ENCODE measurements at places on chromosomes 1 and 21.

DNA sequence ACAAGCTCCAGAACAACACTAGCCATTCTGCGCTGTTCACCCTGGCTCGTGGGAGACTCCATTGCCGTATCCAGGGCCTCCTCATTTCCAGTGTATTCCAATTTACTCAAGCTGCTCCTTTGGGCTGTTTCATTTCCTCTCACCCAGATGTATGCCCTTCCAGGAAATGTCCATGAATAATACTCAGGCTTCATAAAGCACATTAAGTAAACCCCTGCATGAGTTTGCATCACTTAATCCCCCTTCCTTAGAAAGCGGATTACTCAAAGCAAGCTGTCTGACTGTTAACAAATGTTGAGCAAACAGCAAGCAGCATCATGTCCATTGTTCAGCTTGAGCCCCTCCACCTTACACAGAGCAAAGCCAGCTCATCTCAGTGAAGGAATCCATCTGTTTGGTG lies 403.6 kb upstream of the PBX1 start:
- no peak for DNase-seq
- H3K36me3 ChIP-seq: no peaks in the 10 kb centered on the region
- no peak overlapping the region for H3K4me3 ChIP-seq
- H3K27me3 ChIP-seq: no peaks in the 10 kb centered on the region
- no peak overlapping the region for H3K27ac ChIP-seq

GRCh38 chr1:43868741-43869067 lies 64.9 kb upstream of the ARTN start:
- peaks cover 5% of the 10 kb centered on the region for H3K4me1 ChIP-seq
- H3K36me3 ChIP-seq: no peaks in the 10 kb centered on the region
- no peaks in the 10 kb centered on the region for H3K27me3 ChIP-seq
- H3K27ac ChIP-seq: no peak overlapping the region

DNA sequence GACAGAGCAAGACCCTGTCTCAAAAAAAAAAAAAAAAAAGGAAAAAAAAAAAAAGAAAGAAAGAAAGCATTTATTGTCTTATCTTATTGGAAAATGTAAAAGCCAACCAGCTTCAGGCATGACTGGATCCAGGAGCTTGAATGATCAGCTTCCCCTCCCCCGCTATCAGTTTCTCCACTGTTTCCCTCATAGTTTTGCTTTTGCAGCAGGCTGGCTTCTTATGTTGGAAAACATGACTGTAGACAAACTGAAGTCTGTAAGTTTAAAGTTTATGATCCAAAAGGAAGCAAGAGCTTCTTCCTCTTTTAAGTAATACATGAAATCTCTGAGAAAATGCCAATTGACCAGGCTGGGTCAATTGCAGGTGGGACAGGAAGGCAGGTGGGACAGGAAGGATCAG lies 52.2 kb downstream of the FHAD1 start:
- DNase-seq: no peak
- no peaks in the 10 kb centered on the region for H3K27me3 ChIP-seq
- no peaks in the 10 kb centered on the region for H3K36me3 ChIP-seq
- H3K4me3 ChIP-seq: no peak overlapping the region
- no peak overlapping the region for H3K27ac ChIP-seq

DNA sequence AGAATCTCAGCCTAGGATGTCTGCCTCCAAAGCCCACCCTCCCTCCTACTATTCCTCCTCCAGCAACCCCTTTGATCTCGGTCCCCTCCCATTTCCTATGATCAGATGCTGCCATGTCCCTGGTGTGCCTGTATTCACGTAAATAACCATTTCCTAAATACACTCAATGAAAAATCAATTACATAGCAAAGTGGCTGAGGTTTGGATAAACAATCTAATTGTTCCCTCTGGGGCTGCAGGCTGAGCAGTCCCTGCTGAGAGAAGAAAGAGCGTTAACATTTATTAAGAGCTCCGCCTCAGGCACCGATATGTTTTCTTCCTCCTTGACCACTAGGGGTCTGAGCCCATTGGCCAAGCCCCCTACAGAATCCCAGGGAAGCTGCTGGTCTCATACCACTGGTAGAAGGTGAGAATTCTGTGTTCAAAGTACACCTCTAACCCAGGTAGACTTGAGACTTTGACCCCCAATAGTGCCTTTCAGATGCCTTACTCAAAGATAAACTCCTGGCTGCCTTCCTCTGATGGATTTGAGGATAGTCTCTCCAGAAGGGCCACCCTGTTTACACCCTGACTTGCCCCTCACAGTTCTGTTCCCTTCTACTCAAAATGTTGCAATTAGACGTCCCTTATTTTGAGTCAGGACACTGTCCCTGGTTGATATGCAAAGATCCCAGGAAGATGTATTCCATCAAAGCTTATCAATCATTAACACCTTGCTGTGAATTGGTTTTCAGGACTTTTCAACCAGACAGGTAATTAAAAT lies 33.9 kb upstream of the CAMK1G start:
- no peak overlapping the region for H3K27ac ChIP-seq
- H3K4me1 ChIP-seq: no peaks in the 10 kb centered on the region
- no peaks in the 10 kb centered on the region for H3K27me3 ChIP-seq
- H3K36me3 ChIP-seq: no peaks in the 10 kb centered on the region
- no peak for DNase-seq
- H3K4me3 ChIP-seq: no peak overlapping the region

GRCh38 chr21:26961698-26962097 lies 5.2 kb downstream of the ADAMTS5 start:
- H3K4me3 ChIP-seq: no peak overlapping the region
- H3K4me1 ChIP-seq: no peaks in the 10 kb centered on the region
- no peak overlapping the region for H3K27ac ChIP-seq
- H3K27me3 ChIP-seq: no peaks in the 10 kb centered on the region

- H3K4me3 ChIP-seq: no peak overlapping the region
- H3K36me3 ChIP-seq: no peaks in the 10 kb centered on the region
- no peaks in the 10 kb centered on the region for H3K4me1 ChIP-seq
- no peaks in the 10 kb centered on the region for H3K27me3 ChIP-seq
- no peak for DNase-seq
- no peak overlapping the region for H3K27ac ChIP-seq
Measured at GRCh38 chr1:227996187-227996950, 10.4 kb upstream of the WNT3A start.

DNA sequence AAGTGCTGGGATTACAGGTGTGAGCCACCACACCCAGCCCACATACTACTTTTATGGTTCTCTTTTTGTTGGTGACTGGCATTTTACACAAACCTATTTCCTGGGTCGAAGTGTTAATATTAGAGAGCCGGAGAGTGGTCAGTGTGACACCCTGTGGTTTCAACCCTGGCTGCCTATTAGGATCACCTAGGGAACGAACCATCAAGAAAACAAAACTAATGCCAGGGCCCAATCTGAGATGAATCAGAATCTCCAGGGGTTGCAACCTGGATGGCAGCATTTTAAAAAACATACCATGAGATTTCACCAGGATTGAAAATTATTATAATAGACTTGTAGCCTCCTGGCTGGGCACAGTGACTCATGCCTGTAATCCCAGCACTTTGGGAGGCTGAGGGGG lies 6.1 kb downstream of the MRPS21 start:
- H3K4me3 ChIP-seq: no peak overlapping the region
- peaks cover under 1% of the 10 kb centered on the region for H3K4me1 ChIP-seq
- H3K36me3 ChIP-seq: peaks cover 57% of the 10 kb centered on the region
- H3K27me3 ChIP-seq: no peaks in the 10 kb centered on the region

DNA sequence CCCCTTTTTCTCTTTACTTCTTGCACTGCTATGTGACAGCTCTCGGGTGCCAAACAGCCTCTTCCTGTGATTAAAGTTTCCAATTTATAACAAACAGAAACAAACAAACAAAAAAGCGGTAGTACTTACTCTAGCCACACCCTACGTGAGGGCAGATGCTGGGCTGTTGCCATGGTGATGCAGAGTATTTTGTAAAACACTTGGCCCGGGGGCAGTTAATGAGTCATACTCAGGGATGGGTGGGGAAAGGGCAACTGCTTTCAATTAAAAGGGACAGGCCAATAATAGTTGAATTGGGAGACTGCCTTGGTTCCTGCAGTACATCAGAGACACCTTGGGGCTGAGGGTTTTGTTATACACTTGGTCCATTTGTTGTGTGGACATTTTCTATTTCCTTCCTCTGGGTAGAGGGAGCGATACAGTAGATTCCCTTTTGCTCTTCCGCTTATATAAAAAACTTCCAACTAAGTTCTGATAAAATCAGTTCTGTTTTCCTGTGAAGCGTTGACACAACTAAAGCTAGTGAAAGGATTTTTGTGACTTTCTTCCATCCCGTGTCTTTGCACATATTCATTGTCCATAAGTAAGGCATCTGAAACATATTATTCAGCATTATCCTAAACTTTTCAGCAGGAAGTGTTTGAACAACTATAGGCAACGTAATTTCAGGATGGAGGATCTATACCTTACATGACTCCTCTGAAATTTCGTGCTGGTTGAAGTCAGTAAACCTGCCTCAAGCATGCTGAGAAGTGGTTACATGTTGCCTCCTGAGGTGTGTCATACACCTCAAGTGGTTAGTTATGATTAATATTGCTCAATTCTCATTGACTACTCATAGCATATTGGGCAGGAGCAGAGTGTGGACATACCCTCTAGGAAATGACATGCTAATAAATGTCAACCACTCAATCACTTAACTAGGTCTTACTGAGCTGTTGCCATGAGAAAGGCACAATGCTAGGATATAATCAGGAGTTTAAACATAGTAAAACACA lies 36.7 kb upstream of the THEM4 start:
- H3K4me3 ChIP-seq: no peak overlapping the region
- no peaks in the 10 kb centered on the region for H3K36me3 ChIP-seq
- DNase-seq: peak; percentile 93
- no peaks in the 10 kb centered on the region for H3K27me3 ChIP-seq

- H3K36me3 ChIP-seq: no peaks in the 10 kb centered on the region
- H3K27me3 ChIP-seq: no peaks in the 10 kb centered on the region
- DNase-seq: no peak
- H3K27ac ChIP-seq: no peak overlapping the region
- H3K4me1 ChIP-seq: no peaks in the 10 kb centered on the region
- no peak overlapping the region for H3K4me3 ChIP-seq
Measured at GRCh38 chr1:228994676-228995594, 259.7 kb downstream of the RHOU start.

DNA sequence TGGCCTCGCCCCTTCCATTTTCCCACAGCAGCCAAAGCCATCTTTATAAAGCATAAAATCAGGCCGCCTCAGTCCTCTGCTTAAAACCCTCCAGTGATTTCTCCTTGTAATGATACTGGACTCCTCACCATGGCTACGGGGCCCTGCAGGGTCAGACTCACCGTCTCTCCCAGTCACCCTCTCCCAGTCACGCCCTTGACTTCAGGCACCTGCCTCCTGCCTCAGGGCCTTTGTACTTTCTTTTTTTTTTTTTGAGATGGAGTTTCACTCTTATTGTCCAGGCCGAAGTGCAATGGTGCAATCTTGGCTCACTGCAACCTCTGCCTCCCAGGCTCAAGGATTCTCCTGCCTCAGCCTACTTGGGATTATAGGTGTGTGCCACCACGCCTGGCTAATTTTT lies 47.8 kb downstream of the PIK3CD start:
- no peak overlapping the region for H3K27ac ChIP-seq
- no peak for DNase-seq
- H3K36me3 ChIP-seq: no peaks in the 10 kb centered on the region
- H3K4me1 ChIP-seq: peaks cover 6% of the 10 kb centered on the region
- no peak overlapping the region for H3K4me3 ChIP-seq

DNA sequence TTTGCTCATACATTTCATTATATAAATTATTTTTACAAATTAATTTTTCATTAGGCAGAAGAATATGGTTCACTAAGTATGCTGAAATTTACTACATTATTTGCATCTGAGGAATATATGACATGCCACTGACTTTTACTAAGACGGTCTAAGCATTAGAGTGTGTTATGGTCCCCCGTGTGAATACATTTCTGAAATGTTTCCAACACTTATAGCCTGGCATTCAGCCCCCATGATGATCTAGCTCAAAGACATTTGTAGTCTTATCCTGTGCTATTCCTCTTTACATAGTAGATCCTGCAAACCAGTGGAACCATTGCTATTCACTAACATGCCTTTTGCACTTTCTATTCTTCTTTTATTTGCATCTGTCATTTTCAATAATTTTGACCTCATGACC lies 1878.0 kb downstream of the MRPL39 start:
- H3K36me3 ChIP-seq: no peaks in the 10 kb centered on the region
- no peaks in the 10 kb centered on the region for H3K27me3 ChIP-seq
- H3K27ac ChIP-seq: no peak overlapping the region
- no peaks in the 10 kb centered on the region for H3K4me1 ChIP-seq
- no peak for DNase-seq

- no peaks in the 10 kb centered on the region for H3K36me3 ChIP-seq
- H3K4me3 ChIP-seq: no peak overlapping the region
- H3K4me1 ChIP-seq: peaks cover 43% of the 10 kb centered on the region
- DNase-seq: no peak
- H3K27ac ChIP-seq: peak overlapping the region; percentile 90
Measured at GRCh38 chr1:153959454-153959853, 1.0 kb upstream of the CRTC2 start.

DNA sequence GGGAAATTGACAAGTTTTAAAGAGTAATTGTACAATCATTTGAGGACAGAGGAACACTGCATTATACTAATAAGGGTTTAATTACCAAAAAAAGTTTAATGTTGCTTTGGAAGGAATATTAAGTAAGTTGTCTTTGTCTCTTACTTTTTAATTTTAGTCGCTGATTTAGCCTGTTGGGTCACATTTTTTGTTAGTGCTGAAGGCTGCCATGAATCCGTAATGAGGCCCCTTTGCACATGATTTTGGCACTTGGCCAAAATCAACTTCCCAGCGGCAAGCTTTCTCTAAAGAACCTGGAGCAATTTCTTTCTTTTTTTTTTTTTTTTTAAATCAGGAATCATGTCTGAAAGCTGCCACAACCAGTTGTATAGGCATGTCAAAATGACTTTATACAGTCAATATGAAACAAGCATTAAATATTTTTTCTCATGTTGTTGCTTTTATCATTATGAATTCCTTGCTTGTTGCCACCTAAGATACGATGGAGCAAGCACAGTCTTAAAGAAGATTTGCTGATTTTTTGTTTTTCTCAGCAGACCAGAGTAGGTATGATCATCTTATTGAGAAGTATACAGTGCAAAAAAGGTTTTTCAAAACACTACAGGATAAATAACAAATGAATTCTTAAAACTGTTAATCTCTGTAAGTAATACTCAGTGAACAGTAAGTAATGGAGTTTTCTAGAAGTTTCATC lies 690.4 kb downstream of the USP25 start:
- H3K27ac ChIP-seq: no peak overlapping the region
- H3K27me3 ChIP-seq: no peaks in the 10 kb centered on the region
- DNase-seq: no peak
- no peak overlapping the region for H3K4me3 ChIP-seq
- H3K36me3 ChIP-seq: no peaks in the 10 kb centered on the region
- no peaks in the 10 kb centered on the region for H3K4me1 ChIP-seq
